ENCODE measurements at places on chromosomes 5 and 9.

GRCh38 chr9:137515338-137515724 lies 34.9 kb downstream of the PNPLA7 start:
- no peak for DNase-seq

GRCh38 chr9:124261736-124262648 lies 4.2 kb downstream of the NEK6 start:
- no peak for DNase-seq

DNA sequence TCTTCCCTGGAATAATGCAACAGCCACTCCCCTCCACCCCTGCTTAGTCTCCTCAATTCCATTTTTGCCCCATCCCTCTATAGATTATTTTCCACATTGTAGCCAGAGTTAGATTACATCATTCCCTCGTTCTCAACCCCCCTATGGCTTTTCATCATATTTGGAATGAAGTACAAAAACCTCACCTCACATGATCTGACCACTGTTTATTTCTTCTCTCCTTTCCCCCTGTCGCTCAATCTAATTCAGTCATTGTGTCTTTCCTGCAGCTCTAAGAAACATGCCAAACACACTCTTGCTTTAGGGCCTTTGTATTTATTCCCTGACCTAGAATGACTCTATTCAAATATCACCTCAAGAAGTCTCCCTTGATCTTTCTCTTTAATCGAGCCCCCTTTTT lies 22.6 kb upstream of the HK3 start:
- DNase-seq = no peak

- no peak for DNase-seq
Observed at GRCh38 chr5:23864786-23865185, 357.4 kb downstream of the PRDM9 start.

DNA sequence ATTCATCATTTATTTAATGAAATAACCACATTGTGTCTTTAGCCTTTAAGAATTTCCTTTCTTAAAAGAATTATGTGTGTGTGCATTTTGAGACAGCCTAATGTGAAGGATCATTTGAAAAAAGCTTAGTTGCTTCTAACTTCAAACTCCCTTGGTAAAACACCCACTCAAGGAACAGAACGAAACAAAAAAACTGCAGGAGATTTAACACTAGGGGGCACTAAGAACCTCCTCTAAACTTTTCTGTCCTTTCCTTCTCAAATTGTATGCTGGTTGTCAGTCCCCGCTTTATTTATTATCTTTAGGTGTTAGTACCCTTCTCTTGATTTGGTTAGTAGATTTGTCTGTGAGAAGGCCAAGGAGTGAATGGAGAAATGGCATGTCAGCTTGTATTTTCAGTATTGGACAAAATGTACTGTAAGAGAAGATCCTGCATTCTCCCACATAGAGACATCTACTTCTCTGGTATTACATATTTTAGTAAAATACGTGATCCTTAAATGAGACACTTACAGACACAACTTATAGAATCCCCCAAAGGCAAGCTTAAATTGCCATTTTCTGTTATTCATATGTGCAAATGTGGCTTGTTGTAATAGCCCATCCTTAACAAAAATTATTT lies 229.7 kb downstream of the MRPS30 start:
- no peak for DNase-seq

GRCh38 chr9:124840300-124840833 lies 12.9 kb upstream of the WDR38 start:
- no peak for DNase-seq

DNA sequence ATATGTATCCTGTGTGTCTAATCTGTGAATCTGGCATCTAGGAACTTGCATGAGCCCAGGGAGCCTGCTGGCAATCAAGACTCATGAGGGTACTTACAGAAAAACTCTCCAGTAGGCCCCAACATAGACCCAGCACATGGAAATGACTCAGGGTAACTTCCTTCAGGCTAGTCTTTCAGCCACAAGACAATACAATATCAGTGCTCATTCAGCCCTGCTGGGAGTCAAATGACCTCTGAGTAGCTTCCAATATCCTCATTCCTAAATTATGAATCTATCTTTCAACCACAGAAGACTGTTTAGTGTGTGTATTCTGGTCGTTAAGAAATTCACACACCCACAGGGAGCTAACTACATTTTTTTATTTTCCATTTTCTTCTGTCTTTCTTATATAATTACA lies 1273.0 kb downstream of the EFNA5 start:
- no peak for DNase-seq

DNA sequence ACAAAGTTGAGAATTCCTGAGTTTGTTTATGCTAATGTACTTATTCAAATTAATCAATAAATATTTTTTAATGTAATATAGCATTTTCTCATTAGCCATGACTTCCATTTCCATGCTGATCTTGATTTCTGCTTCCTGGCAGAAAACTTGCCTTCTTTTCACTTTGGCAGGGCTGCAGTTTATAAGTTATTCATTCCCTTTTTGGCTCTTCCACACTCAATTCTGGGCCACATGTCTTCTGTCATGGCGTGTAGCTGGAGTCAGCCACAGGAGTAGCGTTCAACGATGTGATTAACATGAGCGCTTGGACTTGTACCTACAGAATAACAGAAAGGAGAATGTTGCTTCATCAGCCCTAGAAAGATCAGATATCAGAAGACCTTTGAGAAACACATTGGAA lies 172.9 kb downstream of the CFAP90 start:
- DNase-seq = no peak

DNA sequence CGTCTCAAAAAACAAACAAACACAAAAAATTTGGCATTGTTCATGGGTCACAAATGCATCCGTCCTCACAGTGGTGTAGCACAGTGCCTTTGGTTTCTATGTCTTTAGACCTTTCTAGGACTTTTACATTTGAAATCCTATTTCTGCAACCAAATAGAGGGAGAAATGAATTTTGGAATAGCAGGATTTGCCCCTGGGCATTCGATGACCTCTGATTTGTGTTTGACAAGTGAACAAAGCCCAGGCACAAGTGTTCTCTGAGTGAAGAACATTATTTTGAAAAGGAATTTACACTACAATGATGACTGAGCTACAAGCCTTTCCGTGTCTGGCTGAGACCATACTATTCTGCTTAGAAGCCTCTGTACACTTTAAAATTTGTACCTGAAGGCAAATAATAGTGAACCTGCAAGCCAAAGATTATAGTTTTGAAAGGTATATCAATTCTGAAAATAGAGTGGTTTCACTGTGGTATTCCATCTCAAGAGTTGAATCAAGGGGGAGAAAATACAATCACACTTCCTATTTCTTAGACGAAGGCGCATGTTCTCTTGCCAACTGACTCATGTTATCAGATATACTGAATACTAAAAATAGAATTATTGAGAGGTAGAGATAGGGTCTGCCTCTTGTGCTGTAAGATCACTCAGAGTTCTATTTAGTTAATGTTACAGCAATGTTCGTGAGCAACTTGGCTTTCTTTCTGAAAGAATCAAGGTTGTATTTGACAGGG lies 297.6 kb downstream of the KDM4C start:
- no peak for DNase-seq

GRCh38 chr5:30398423-30398822 lies 795.1 kb upstream of the CDH6 start:
- DNase-seq = no peak

- DNase-seq = no peak
Observed at GRCh38 chr5:148791334-148791667, 35.1 kb upstream of the ADRB2 start.

DNA sequence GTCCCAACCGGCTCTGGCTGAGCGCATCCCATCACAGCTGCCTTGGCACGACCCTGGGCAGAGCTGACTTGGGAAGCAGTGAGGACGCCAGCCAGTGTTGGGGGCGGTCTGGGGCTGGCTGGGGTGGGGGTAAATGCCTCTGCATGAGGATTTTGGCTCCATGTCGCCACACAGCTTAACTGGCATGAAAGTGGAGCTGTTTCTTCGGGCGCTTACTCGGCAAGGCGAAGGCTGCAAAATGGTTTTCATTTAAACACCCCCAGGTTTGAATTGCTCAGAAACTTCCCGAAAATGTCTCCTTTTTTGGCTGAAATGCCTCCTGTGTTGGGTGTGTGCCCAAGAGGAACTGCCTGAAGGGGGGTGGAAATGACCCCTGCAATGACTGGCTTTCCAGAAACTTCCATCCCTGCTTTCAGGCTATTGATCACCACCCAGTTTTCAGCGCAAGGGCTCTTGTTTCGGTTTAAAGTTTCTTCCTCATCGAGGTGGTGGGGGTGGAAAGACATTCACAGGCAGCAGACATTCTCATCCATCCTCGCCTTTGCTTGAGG lies 38.3 kb downstream of the PTGES start:
- DNase-seq = no peak

GRCh38 chr5:55386356-55386755 lies 78.6 kb downstream of the MTREX start:
- no peak for DNase-seq

DNA sequence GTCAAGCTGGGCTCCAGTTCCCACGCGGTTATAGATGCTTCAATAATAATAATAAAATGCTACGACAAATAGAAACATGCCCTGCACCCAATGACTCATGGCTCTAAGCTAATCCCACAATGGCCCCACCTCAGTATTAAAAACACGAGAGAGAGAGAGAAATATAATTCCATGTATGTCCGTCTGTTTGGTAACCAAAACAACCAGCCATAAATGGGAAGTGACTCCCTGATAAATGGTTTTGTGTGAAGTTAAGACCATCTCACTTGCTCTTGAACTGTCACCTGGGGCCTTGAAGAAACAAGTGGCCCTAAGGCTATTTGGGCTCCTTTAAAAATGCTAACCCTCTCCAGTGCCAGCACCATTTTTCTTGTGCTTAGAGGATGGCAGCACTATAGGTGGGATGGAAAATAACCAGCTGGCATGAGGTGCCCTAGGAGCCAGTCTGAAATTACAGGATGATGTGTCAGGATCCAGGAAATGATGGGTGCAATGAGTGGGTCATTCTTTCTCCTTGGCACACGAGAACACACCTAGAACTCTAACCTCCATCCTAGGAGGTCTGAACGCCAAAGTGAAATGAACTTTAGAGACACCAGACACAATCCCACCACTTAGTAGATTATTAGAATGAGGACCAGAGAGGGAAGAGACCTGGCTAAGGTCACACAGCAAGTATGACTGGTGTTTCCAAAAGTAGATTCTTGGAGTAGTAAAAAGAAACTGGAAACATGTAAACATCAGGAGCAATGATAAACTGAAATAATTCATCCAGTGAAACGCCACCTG lies 35.7 kb upstream of the ADRB2 start:
- no peak for DNase-seq

DNA sequence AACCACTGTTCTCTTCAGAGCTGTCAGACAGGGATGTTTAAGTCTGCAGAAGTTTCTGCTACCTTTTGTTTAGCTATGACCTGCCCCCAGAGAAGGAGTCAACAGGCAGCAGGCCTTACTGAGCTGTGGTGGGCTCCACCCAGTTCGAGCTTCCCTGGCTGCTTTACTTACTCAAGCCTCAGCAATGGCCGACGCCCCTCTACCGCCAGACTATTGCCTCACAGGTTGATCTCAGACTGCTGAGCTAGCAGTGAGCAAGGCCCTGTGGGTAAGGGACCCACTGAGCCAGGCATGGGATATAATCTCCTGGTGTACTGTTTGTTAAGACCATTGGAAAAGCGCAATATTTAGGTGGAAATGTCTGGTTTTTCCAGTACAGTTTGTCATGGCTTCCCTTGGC lies 229.6 kb downstream of the TMEM167A start:
- no peak for DNase-seq

DNA sequence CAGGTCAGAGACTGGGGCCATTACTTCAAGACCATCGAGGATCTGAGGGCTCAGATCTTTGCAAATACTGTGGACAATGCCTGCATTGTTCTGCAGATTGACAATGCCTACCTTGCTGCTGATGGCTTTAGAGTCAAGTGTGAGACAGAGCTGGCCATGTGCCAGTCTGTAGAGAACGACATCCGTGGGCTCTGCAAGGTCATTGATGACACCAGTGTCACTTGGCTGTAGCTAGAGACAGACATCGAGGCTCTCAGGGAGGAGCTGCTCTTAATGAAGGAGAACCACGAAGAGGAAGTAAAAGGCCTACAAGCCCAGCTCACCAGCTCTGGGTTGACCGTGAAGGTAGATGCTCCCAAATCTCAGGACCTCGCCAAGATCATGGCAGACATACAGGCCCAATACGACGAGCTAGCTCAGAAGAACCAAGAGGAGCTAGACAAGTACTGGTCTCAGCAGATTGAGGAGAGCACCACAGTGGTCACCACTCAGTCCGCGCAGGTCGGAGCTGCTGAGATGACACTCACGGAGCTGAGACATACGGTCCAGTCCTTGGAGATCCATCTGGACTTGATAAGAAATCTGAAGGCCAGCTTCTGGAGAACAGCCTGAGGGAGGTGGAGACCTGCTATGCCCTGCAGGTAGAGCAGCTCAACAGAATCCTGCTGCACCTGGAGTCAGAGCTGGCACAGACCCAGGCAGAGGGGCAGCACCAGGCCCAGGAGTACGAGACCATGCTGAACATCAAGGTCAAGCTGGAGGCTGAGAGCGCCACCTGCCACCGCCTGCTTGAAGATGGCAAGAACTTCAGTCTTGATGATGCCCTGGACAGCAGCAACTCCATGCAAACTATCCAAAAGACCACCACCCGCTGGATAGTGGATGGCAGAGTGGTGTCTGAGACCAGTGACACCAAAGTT lies 9.3 kb downstream of the NIPBL start:
- DNase-seq = no peak

- no peak for DNase-seq
Observed at GRCh38 chr5:14035859-14036503, 91.5 kb upstream of the DNAH5 start.

DNA sequence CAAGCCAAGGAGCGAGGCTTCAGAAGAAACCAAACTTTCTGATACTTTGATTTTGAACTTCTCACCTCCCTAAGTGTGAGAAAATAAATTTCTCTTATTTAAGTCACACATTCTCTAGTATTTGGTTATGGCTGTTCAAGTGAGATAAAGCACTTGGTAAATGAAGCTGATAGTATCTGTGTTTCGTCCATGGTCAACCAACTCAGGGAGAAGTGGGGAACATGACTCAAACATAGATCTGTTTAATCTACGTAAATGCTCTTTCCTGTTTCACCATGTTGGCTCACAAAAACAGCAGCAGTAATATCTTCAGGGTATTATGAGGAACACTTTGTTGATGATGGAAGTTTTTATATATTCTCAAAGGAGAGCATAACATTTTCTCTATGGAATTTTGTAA lies 2167.2 kb upstream of the C9orf72 start:
- DNase-seq = no peak

GRCh38 chr9:117245175-117245829 lies 169.6 kb downstream of the ASTN2 start:
- no peak for DNase-seq

GRCh38 chr5:153014194-153014593 lies 476.3 kb upstream of the GRIA1 start:
- no peak for DNase-seq

GRCh38 chr5:59208474-59208873 lies 625.6 kb downstream of the RAB3C start:
- no peak for DNase-seq

GRCh38 chr5:14818931-14819790 lies 52.4 kb downstream of the ANKH start:
- DNase-seq = no peak

Data from CD8-positive, alpha-beta T cell (primary cell).